Left hindlimb (tissue), 1 donor: ENCODE measurements at places on chromosomes 5 and 9.

DNA sequence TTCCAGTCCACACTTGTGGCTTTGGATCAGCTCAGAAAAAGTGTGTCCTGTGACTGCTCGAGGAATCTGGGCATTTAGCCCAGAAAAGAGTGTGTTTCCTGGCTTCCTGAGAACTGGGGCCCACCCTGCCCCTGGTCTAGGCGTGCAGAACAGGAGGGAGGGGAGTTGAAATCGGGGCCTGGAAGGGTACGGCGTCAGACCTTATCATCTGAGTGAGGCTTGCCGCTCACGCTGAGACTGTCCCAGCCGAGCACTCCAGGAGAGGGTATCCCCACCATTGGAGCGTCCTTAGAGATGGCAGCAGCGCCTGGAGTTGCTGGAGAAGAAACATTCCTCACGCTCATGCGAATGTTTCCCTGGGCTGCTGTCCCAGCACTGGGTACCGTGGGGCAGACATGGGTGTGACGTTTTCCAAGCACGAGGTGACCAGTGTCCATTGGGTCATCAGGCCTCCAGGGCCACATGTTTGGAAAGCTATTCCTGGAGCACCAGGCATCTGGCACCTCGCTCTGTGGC lies 22.5 kb downstream of the NEK6 start:
- DNase-seq = peak; percentile 90

DNA sequence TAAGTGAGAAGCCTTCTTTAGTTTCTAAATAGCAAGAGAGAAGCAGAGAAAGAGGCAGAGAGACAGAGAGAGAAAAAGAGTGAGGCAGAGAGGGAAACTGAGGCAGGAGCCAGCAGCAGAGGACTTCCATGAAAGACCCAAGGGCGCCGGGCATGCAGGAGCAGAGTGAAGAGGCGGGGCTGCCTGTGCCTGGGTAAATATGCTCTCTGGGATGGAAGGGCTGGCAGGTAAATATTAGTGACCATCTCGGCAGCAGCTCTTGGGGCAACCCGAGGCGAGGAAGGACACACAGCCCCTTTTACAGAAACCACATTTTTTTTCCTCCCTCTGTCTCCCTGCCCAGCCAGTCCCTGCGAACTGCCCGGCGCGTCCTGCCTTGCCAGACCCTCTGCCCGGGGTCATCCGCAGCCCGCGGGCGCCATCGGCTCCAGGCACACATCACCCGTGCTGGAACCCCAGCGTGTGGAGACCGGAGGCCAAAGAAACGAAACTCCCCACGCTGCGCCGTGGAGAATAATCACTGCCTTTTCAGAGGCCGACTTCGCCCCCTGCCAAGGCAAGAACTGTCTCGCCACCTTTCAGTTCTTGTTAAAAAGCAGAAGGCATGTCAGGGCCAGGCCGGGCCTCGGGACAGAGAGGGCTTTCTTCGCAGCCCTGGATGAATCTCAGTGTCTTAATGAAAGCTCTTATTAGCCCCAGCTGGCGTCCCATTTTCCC lies 61.3 kb downstream of the BOD1 start:
- DNase-seq = no peak

GRCh38 chr9:36902861-36903524 lies 131.1 kb downstream of the PAX5 start:
- DNase-seq = no peak

DNA sequence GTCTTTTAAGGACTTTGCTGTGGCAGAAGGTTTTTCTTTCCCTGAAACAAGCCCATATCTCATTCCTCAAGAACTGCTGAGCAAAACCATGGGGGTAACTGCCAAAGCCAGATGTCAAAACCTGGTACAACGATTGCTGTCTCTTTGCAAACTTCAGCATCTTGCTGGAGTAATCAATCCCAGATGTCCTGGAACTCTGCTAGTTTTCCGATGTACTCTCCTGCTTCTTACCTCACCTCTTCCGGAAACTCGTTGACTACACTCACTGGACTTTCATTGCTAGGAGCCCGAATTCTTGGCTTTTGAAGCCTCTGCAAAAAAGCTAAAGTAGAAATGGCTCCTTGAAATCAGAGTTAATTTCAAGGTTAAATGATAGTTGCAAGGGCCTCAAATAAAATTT lies 23.3 kb downstream of the RAD1 start:
- peak; percentile 77 for DNase-seq

GRCh38 chr5:120765189-120765588 lies 301.1 kb downstream of the PRR16 start:
- no peak for DNase-seq

GRCh38 chr9:125464591-125465385 lies 203.2 kb downstream of the GAPVD1 start:
- no peak for DNase-seq
